NCI-H2081 (cell line): ENCODE measurements at places on chromosomes 5 and 9.

GRCh38 chr5:172544371-172545095, 90.2 kb upstream of the SH3PXD2B start:
- DNase-seq, result no peak

- DNase-seq, result no peak
These were observed 31.0 kb downstream of the MTREX start for GRCh38 chr5:55338810-55339243.

- no peak for DNase-seq
These were observed 11.8 kb downstream of the BRD3 start for GRCh38 chr9:134055981-134056461.

- no peak for DNase-seq
These were observed 807.0 kb downstream of the TLE4 start for GRCh38 chr9:80378669-80379293.

GRCh38 chr9:8868632-8869031, 1069.1 kb upstream of the DMAC1 start:
- no peak for DNase-seq

- no peak for DNase-seq
These were observed 157.7 kb downstream of the SLF1 start for GRCh38 chr5:94776167-94776566.

DNA sequence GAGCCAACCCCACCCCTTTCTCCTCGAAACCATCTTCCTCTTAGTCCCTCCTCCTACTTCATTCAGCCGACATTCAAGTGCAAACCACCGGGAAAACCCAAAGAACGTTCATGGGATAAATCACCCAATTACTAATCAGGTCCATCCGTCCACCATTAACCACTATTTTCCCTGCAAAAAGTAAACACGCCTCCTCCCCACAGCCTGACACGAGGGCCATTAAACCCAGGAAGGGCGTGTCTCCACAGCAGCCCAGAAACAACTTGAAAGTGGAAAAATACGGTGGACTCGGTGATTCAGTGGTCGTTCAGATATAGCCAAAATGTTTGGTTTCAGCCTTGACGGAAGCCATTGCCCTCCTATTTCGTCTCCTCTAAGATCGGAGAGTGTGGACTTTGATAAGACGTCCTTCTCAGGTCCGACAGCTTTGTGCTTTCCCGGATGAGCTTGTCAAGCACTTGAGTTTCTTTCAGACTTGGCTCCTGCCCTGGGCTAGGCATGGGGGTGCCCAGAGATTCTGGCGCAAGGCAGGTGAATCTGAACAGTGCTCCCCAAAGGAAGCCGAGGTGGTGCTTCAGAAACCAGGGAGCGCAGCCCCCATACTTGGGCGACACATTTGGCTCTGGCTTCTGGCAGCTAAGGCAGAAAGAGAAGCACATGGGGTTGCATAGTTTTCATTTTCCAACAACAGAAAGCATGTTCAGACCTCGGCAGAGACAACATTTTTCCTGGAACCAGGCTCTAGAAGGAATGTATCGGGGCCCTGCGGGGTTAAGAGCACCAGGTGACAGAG, 56.6 kb downstream of the SMIM23 start:
- no peak for DNase-seq
